ENCODE measurements at places on chromosomes 16 and 17.

DNA sequence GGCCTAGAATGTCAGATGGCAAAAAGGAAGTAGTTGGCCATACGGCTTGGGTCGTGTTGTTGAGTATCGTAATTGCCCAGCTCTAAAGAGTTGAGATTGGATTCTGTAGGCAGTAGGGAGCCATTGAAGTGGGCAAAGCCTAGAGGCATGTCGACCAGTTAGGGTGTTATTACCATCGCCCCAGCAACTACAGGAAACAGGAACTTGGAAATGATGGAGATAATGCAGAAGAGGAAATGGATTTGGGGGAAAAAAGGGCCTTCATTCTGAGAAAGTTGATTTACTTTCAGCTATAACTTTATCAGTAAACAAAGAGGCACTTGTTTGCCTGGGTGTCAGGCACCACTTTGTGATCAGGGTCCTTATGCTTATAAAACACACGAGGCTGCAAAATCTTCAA lies 52.6 kb downstream of the COX10 start:
- DNase-seq, result no peak

GRCh38 chr16:23509782-23510163 lies 521 bp downstream of the GGA2 start:
- DNase-seq, result no peak

GRCh38 chr16:11349599-11350276 lies 4.5 kb downstream of the RMI2 start:
- DNase-seq, result peak; percentile 96

DNA sequence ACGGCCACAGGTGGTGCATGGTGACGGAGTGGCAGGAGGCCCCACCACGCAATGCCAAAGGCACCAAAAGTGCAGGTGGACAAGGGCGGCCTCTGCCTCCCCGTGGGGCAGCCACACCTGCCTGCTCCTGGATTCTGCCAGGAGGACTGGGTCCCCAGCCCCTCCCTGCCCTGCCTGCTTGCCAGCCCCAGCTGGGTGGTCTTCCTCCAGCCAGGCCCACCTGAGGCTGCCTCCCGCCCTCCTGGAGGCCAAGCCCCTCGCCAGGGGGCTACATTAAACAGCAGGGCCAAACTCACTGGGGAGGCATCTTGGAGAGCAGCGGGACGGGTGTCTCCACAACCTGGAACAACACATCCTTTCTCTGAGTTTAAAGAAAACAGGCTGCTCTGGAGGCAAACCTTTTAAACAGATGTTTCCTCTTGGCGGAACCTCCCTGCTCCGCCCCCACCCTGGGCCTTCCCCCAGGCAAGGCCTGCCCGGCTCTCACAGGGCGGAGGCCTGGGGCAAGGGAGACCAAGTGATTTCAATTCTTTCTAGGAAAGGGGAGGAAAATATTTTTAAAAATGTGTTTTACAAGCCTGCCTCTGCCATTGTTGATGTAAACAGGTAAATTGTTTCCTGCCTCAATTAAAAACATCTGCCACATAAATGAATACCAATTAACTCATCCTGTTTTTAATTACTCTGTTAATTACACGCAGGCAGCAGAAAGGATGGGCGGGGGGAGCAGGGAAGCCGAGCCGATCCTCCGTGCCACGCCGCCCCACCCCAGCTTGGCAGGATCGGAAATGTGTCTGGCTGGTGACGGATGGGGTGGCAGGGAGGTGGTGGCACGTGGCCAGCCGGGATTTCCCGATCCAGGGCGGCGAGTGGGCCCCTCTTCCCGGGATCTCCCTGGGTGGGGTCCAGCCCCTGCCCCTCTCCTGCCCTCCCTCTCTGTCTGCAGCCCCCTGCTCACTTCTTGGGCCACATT lies 54.4 kb upstream of the PABPN1L start:
- peak; percentile 59 for DNase-seq

- no peak for DNase-seq
These were observed 29.5 kb downstream of the SMURF2 start for GRCh38 chr17:64632606-64633005.

GRCh38 chr16:3793161-3793576 lies 75.8 kb upstream of the TRAP1 start:
- peak; percentile 22 for DNase-seq

- no peak for DNase-seq
These were observed 292.5 kb downstream of the PHKB start for GRCh38 chr16:47753659-47754058.

DNA sequence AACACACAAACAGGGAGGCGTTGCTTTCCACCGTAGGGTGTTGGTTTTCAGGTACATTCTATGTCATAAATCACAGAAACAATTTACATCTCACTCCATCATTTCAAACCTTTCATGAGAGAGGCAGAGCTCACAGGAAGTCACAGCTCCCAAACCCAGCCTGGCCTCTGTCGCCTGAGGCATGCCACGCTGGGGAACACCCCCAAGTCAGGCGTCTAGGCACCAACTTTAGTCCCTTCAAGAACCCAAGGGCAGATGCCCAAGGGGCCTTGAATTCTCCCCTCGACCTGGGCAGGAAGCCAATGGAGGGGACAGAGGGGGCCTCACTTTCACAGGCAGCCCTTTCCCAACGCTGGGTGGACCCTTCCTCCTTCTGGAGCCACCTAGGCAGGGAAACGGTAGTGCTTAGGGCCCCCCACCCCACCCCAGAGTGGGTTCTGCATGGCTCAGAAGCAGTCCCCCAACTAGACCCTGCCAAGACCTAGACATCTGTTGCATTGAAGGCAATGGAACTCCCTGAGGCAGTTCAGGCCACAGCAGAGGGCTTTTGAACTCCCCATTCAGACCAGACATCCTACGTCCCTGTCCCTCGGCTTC lies 10.6 kb downstream of the TBX4 start:
- no peak for DNase-seq

GRCh38 chr16:50093607-50094539 lies 28.1 kb downstream of the HEATR3 start:
- peak; percentile 93 for DNase-seq

- DNase-seq, result no peak
These were observed 693.3 kb downstream of the CDH11 start for GRCh38 chr16:64428463-64429113.

GRCh38 chr16:15865742-15866141 lies 8.9 kb upstream of the MYH11 start:
- no peak for DNase-seq

- no peak for DNase-seq
These were observed 1.5 kb upstream of the CARD14 start for GRCh38 chr17:80168371-80168770.

GRCh38 chr17:79619196-79619595 lies 8.3 kb upstream of the RBFOX3 start:
- DNase-seq, result peak; percentile 48

GRCh38 chr17:9401434-9401833 lies 174.2 kb downstream of the STX8 start:
- no peak for DNase-seq

GRCh38 chr17:62062302-62062701 lies 2.8 kb downstream of the MED13 start:
- DNase-seq, result no peak

- DNase-seq, result no peak
These were observed 268.7 kb upstream of the ASIC2 start for GRCh38 chr17:33561569-33562334.

DNA sequence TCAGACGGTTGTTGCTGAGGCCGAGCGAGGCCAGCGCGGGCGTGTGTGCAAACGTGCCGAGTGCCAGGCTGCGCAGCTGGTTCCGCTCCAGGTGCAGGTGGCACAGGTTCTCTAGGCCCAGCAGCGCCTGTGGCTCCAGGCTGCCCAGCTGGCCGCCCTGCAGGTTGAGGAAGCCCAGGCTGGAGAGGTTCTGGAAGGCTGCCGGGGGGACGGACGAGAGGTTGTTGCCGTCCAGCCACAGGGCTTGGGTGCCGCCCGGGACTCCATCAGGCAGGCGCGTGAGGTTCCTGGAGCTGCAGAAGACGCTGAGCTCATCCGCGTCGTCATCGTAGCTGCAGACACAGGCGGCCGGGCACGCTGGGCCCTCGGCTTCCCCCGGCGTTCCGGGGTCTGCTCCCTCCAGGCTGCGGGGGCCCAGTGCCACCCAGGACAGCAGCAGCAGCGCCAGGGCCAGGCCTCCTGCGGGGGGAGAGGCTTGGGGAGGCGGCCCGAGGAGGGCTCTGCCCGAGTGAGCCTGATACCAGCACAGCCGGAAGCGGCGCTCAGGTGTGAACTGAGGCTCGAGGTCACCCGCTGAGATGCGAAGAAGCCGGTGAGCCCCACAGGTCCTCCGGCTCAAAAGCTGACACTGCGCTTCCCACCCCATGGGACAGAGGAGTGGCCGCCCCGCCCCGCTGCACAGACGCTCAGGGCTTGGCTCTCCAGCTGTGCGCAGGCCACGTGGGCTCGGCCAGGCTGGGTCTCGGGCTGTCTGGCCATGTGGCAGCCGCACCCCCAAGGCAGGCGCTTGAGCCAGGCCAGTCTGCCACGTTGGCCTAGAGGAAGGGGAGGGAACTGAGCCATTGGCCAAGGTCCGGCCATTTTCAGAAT lies 1.3 kb downstream of the IGFALS start:
- no peak for DNase-seq

DNA sequence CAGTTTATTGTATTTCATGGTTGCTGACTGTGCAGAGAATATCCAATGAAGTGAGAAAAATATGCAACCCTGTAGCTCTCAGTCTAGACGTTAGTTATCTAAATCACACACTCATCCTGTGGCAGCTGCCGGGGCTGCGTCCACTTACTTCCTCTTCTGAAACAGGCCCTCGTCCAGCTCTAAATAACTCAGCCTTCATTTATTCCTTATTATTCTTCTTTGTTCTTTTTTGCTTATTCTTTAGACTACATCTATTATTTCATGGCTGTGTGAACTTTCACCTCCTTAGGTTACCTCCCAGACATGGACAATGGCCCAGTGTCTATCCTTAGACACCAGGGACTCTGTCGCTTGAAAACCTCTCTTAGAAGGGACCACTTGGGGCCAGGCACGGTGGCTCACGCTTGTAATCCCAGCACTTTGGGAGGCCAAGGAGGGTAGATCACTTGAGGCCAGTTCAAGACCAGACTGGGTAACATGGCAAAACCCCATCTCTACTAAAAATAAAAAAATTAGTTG lies 3.4 kb upstream of the THUMPD1 start:
- DNase-seq, result no peak

DNA sequence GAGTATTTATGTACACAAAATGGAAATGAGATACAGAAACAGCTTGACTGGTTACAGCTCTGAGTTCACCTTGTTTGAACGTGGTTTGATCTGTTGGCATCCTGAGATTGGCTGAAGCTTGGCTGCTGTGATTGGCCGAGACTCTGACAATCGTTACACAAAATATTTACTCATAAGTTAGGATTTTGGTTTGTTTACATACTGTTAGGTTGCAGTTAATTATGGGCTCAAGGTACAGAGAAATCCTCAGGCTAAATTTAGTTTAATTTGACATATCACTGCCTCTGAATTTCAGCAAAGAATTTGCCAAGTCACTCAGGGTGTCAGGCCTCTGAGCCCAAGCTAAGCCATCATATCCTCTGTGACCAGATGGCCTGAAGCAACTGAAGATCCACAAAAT lies 227.3 kb downstream of the COPRS start:
- no peak for DNase-seq

GRCh38 chr17:78368348-78368747 lies 8.5 kb upstream of the SOCS3 start:
- DNase-seq, result no peak

DNA sequence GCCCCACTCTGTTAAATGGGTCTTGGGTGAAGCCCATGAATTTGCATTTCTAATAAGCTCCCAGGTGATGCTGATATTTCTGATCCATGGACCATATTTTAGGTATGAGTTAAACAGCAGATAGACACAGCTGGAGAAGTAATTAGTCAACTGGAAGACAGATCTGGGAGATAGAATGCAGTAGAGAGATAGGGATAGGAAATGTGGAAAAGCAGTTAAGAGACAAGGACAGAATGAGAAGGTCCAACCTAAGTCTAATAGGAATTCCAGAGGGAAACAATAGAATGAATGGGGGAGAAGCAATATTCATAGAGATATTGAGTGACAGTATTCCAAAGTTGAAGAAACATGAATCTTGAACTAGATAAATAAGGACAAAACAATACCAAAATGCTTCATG lies 71.7 kb downstream of the GPRC5B start:
- no peak for DNase-seq

- DNase-seq, result no peak
These were observed 148.3 kb downstream of the CDH8 start for GRCh38 chr16:61887903-61888302.

DNA sequence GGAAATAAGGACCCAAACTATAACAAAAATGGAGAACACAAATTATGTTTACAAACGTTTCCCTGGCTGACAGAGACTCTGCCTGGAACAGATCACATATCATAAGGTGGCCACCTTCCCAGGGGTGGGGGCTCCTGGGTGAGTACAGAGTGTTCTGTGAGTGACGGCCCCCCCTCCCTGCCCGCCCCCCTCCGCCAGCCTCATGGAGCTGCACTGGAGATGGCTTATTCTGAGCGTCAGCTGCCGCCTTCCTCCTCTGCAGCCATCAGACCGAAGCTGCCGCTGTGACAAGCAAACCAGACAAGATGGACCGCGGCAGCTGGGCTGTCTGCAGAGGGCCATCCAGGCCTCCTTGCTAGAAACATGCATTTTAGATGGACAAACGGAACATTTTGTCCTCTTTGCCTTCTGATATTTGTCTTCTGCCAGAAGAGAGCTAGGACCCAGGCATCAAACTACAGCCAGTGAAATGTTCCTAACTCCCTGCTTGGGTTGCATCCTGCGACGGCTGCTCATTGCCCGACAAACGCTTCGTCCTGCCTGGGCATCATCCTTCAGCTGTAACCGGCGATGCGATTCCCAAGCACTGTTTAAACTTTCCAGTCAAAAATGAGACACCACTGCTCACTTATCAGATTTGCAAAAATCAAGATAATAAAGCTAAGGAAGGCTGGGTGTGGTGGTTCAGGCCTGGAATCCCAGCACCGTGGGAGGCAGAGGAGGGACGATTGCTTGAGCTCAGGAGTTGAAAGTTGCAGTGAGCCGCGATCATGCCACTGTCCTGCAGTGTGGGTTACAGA lies 15.3 kb upstream of the RPTOR start:
- DNase-seq, result no peak

GRCh38 chr17:79295307-79295706 lies 220.7 kb downstream of the ENGASE start:
- DNase-seq, result no peak

All from lower leg skin (tissue), 4 donors.